ENCODE measurements at places on chromosomes 7 and 10. TPM values are rescaled to one million over a fixed set of nuclear protein-coding genes. Genes with fewer than 3 reads are reported as not detected.

BAIAP2L1 gene
- 0.27 TPM for total RNA-seq

BTBD16 gene
- not detected for total RNA-seq

CRPPA gene
- total RNA-seq: 2.3 TPM

TLX1 gene
- total RNA-seq: not detected

NACAD gene
- 0.66 TPM for total RNA-seq

CLDN3 gene
- 0.27 TPM for total RNA-seq

RNF32 gene
- 0.29 TPM for total RNA-seq

All from thoracic aorta endothelial cell (primary cell).